ENCODE measurements at places on chromosomes 2 and 18.

DNA sequence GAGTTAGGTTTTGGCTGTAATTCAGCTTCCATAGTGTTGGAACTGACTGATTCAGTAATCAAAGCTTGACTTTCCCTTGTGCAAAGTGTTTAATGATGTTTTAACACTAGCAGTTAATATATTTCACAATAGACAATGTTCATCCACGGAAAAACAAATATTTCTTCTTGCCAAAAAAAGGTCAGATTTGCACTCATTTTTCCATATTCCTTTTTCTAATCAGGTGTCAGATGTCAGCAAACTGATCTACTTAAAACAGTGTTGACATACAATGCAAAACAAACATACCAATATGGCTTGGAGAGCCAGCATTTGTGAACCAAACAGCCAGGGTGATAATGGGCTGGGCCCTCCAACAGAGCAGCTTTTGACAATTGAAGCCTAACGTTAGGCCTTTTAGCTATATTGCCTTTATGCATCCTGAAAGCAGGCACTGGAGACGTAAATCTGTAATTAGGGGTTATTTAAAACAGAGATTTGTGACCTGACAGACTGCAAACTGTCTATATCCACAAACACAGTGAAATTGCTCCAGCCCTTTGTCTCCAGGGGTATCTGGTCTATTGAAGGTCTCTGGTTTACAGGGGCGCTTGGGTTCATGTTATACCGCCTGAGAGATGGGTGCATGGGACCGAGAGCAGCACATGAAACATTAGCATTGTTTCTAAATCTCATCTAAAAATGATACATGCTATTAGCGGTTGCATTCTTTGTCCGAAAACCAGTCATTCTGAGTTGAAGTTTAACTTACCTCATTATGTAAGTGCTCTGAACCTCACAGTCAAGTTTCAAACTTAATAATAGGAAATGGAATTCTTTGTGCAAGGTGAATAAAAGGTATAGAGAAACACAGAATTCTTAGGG is 7.1 kb upstream of the CDCA7 start:
- peak; percentile 97 for DNase-seq

GRCh38 chr2:24220554-24221291 is 45.9 kb downstream of the FAM228A start:
- DNase-seq, result no peak

DNA sequence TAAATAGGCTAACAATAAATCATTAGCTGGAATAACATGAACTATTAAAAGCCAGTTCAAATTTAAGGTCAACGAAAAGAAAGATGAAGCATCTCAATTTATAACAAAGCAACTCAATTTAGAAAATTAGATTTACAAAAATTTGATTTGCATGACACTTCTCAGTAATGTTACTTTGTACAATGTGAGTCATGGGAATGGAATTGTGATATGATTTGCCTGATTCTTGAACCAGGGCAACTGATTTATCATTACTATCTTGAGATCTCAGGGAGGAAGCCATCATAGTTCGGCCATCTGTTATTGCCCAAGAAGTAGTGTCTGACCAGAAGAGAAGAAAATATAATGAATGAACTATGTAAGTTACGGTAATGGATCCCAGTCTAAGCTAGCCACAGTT is 193.1 kb downstream of the RIT2 start:
- DNase-seq, result no peak

- no peak for DNase-seq
These were observed 116.9 kb downstream of the SMAD7 start for GRCh38 chr18:48833701-48834412.

DNA sequence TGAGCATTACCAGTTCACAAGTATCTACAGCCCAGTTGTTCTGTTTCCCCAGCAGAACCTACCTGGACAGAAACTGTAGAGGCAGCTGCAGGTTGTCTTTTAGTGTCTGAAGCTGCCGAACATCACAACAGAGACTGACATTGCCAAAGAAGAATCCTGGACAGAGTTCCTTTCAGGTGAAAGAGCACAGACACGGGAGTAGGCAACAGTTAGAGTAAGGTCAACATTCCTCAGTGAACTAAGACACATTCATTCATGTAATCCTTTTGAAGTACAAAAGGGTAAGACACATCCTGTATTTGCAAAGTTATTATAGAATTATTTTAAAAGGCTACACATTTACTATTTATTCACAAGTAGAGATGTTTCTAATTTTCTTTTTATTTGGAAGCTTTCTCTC is 14.3 kb downstream of the NPC1 start:
- DNase-seq, result no peak

- no peak for DNase-seq
These were observed 63.9 kb downstream of the NEB start for GRCh38 chr2:151670346-151670745.

- DNase-seq, result no peak
These were observed 13.6 kb upstream of the ATP6V1C2 start for GRCh38 chr2:10707831-10708230.

DNA sequence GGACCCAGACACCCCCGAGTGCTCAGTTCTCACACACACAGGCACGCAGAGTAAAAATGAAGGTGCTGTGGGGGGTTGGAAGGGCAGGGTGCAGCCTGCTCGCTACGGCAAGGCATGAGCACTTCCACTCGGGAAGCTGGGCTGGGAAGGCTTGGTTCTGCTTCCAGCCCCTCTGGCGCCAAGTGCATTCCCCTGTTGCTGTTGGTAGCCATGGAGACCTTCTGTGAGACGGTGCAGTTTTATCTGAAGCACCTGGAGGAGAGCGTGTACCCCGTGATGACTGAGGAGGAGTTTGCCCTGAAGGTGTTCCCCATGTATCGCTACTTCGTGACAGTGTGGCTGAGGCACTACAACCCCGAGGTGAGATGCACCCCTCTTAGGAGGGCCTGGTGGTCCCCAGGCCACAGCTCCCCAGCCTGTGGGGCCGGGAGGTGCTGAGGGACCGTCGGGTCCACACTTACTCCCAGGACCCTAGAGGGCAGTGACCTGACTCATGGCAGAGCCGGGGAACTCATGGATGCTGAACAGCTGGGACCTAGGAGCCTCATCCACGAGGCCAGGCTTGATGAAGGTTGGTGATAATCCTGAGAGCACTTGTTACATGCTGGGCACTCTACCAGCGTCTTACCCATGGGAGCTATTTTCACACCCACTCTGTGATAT is 15.5 kb downstream of the MROH2A start:
- no peak for DNase-seq

- no peak for DNase-seq
These were observed 109.8 kb downstream of the PARD3B start for GRCh38 chr2:204655101-204655500.

- DNase-seq, result no peak
These were observed 1452.6 kb upstream of the ACVR2A start for GRCh38 chr2:146392186-146392585.

- DNase-seq, result no peak
These were observed 14.3 kb downstream of the HS6ST1 start for GRCh38 chr2:128304330-128304714.

- DNase-seq, result no peak
These were observed 42.8 kb downstream of the EEF1B2 start for GRCh38 chr2:206202446-206202845.

GRCh38 chr2:169461143-169461542 is 18.2 kb upstream of the BBS5 start:
- DNase-seq, result no peak

DNA sequence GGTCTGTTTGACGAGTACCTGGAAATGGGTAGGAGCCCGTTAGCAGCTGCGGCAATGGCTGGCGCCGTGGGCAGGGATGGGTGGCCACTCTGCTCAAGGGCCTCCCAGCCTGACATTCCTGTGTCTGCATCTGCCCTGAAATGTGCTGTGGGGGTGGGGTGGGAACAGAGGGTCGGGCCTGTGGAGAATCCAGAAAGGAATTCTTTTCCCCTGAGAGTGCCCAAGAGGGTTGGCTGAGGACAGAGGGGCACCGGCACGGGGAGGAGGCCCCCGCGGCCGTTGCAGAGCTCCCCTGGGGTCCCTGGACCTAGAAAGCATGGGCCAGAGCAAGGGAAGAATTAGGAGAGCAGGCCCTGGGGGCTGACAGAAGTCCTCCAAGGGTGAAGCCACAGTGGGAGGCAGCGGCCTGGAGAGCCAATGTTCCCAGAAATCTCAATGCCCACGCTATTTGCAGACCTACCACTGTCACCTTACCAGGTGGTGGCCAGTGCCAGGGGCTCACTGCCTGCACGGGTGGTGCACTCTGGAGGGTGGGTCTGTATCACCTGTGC is 27.8 kb downstream of the ANO7 start:
- DNase-seq, result no peak

- DNase-seq, result no peak
These were observed 43.0 kb downstream of the CROCC2 start for GRCh38 chr2:240948905-240949790.

- no peak for DNase-seq
These were observed 709.5 kb upstream of the ACVR2A start for GRCh38 chr2:147135376-147135775.

- no peak for DNase-seq
These were observed 14.5 kb downstream of the EPC2 start for GRCh38 chr2:148658807-148659722.

DNA sequence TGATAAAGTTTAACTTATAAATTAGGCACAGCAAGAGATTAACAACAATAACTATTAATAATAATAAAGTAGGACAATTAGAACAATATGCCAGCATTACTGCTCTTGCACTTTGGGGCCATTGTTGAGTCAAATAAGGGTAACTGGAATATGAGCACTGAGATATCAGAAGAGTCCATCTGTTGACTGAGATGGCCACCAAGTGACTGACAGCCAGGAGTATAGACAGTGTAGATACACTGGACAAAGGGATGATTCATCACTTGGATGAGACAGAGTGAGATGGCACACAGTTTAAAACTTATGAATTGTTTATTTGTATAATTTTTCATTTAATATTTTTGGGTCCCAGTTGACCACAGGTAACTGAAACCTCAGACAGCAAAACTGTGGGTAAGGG is 20.0 kb downstream of the NAB1 start:
- DNase-seq, result no peak

- DNase-seq, result no peak
These were observed 9.3 kb downstream of the POLI start for GRCh38 chr18:54278615-54279014.

- DNase-seq, result no peak
These were observed 5.2 kb downstream of the CD207 start for GRCh38 chr2:70830366-70830765.

DNA sequence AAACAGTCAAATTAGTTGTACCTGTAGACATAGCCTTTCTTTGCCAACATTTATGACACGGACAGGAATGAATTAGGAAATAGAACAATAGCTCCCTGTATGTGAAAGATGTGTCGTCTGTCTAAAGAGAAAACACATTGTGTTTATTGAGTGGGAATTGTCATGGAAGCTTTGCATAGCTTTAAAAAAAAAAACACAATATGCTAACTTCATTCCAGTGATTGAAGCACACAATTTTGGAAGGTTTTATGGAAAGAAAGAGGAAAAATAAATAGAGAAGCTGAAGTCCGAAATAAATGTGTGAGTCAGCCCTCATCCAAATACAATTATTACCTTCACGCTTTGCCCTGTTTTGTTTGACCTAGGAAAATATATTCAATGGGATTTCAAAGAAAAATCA is 1095.7 kb downstream of the TSN start:
- DNase-seq, result no peak

- DNase-seq, result no peak
These were observed 31.0 kb downstream of the KIF1A start for GRCh38 chr2:240789051-240789453.

DNA sequence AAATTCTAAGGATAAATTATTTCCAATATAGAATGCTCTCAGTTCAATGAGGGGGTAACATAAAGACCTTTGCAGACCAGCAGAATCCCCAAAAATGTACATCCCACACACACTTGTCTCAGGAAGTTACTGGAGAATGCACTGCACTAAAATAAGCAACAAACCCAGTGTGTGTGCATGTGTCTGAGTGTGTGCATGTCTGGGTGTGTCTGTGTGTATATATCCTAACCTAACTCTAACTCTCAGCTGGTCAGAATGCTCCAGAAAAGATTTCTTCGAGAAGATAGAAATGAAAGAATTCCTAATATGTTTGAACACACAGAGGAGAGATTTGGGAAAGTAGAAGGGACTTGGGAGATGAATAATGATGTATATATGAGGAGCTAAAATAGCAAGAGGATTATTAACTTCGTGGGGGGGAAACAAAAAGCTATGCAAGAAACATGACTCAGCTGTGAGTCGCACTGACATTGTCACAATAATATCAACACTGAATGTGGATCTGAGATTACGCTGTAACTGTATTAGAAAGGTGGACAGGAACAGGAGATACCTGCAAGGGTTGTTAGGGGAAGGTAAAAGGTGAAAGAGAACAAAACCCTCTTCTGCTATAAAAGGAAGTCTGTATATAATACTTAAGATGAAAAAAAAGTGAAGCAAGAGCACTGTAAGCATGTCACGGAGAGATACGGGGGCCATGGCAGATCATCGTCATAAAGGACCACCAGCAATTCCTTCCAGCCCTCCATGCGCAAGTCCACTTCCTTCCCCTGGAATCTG is 11.1 kb downstream of the COLEC12 start:
- DNase-seq, result no peak

DNA sequence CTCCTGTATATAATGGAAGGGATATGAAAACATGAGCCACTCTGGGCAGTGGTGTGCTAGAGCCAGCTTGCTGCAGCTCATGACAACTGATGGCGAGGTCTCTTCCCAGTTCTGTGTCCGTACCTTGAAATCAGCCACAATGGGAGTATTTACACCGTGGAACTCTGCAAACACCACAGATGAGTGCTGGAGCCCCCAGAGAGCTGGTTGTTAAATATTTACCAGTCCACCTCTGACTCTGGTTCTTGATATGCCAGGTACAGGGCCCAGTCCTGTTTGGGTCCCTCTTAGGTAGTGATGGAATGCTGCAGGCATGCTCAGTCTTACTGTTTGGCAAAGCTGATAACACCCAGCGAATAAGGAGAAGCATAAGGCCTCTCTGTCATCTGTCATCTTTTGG is 116.1 kb upstream of the GLI2 start:
- DNase-seq, result no peak

- DNase-seq, result no peak
These were observed 89.5 kb downstream of the ZFP36L2 start for GRCh38 chr2:43136876-43137275.

- DNase-seq, result no peak
These were observed 57.9 kb downstream of the COL4A3 start for GRCh38 chr2:227222292-227222691.

- DNase-seq, result no peak
These were observed 194.1 kb downstream of the CLIP4 start for GRCh38 chr2:29309090-29310029.

GRCh38 chr2:182824056-182824766 is 42.2 kb downstream of the FRZB start:
- peak; percentile 35 for DNase-seq

Data from NCI-H1436 treated with DMSO at 0.1 percent for 48 hours (cell line).